ENCODE measurements at places on chromosomes 16 and 17. TPM values are rescaled to one million over a fixed set of nuclear protein-coding genes. Genes with fewer than 3 reads are reported as not detected.
A peak's percentile ranks its signal among the peaks of the same experiment; 100 is the strongest.

GRCh38 chr17:82155606-82156005 is 57.0 kb downstream of the CCDC57 start:
- no peak overlapping the region for H3K4me3 ChIP-seq
- no peak overlapping the region for H3K27ac ChIP-seq
- H3K27me3 ChIP-seq = no peaks in the 10 kb centered on the region

- no peaks in the 10 kb centered on the region for H3K27me3 ChIP-seq
- DNase-seq = no peak
- no peak overlapping the region for H3K4me3 ChIP-seq
- peaks cover 45% of the 10 kb centered on the region for H3K36me3 ChIP-seq
- H3K27ac ChIP-seq = peak overlapping the region; percentile 8
These were observed 4.9 kb downstream of the ALDOA start for GRCh38 chr16:30070490-30070889.

- peaks cover 6% of the 10 kb centered on the region for H3K36me3 ChIP-seq
- H3K4me1 ChIP-seq = peaks cover 69% of the 10 kb centered on the region
- no peak overlapping the region for H3K4me3 ChIP-seq
- no peaks in the 10 kb centered on the region for H3K27me3 ChIP-seq
These were observed 279.5 kb downstream of the SEC14L1 start for GRCh38 chr17:77420095-77420803.

Gene CRYM
- 1.8 TPM for polyA plus RNA-seq

DNA sequence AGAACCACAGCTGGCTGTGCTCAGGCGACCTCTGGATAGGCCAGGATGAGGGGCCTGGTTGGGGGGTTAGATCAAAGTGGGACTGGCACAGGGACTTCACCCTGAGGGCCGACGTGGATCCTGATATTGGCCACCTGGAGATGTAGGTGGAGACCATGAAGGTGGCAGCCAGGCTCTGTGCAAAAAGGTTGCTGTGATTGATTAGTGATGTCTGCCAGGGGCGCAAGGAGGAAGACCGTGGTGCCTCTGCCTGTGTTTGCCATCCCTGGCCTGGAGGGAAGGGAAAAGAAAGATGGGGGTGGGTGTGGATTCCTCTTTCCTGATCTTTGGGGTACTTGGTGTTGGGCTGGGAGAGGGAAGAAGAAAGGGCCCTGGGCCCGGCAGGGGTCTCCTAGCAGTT is 529 bp upstream of the SCN4A start:
- peaks cover 12% of the 10 kb centered on the region for H3K4me1 ChIP-seq
- no peaks in the 10 kb centered on the region for H3K27me3 ChIP-seq

Gene TNK1
- 0.64 TPM for polyA plus RNA-seq

Gene ZFPM1
- polyA plus RNA-seq = 1.2 TPM

DNA sequence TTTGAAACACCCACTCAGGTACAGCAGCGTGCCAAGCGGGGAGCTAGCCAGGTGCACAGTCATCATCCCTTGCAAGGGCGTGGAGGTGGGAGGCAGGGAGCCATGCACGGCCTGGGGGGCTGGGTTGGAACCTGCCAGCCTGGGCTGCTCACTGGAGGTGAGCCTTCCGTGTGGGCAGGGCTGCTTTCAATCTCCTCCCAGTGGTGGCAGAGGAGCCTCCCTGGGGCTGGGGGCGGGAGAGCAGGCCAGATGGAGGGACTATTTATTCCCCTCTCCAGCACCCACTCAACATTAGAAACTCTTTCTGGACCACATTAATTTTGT is 90.3 kb downstream of the KATNIP start:
- H3K27me3 ChIP-seq = no peaks in the 10 kb centered on the region
- no peak overlapping the region for H3K27ac ChIP-seq
- DNase-seq = no peak
- no peaks in the 10 kb centered on the region for H3K4me1 ChIP-seq

DNA sequence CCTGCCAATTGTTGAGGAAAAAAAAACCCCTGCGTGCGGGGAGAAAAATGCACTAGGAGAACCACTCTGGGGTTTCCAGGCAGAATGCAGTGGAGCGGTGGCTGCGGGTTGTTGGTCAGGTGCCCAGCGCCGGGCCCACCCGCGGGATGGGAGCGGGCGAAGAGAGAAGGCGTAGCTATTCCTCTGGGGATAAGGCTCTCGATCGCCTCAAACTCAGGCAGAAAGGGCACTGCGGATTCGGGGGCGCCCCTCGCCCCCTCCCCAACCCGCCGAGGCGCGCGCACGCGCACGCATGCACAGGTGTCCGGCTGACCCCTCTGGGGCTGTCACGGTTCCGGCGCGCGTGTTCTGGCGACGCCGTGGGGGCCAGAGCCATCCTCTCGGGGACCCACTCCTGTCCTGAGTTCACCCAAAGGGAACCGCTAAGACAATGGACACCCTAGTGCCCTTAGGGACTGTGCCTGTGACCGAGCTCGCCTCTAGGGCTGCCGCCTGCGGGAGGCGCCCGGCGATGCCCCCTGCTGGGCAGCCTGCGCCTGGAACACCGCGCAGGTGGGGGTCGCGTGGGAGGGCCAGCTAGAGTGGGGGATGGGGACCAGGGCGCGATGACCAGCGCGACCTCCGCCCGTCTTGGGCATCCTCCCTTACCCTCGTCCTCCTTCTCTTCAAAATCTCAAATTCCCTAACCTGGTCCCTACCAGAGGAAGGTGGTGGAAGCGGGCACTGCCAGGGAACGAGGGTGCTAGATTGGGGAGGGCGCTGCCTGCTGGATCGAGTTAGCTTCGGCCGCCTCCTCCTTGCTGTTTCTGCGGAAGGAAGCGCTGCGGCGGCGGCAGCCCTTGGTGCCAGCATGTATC is 14.4 kb upstream of the CBX8 start:
- no peaks in the 10 kb centered on the region for H3K36me3 ChIP-seq
- DNase-seq = peak; percentile 97
- peaks cover 15% of the 10 kb centered on the region for H3K4me1 ChIP-seq
- peaks cover 34% of the 10 kb centered on the region for H3K27me3 ChIP-seq

Gene GDPD3
- 1.5 TPM for polyA plus RNA-seq

Gene MYL4
- polyA plus RNA-seq = not detected

DNA sequence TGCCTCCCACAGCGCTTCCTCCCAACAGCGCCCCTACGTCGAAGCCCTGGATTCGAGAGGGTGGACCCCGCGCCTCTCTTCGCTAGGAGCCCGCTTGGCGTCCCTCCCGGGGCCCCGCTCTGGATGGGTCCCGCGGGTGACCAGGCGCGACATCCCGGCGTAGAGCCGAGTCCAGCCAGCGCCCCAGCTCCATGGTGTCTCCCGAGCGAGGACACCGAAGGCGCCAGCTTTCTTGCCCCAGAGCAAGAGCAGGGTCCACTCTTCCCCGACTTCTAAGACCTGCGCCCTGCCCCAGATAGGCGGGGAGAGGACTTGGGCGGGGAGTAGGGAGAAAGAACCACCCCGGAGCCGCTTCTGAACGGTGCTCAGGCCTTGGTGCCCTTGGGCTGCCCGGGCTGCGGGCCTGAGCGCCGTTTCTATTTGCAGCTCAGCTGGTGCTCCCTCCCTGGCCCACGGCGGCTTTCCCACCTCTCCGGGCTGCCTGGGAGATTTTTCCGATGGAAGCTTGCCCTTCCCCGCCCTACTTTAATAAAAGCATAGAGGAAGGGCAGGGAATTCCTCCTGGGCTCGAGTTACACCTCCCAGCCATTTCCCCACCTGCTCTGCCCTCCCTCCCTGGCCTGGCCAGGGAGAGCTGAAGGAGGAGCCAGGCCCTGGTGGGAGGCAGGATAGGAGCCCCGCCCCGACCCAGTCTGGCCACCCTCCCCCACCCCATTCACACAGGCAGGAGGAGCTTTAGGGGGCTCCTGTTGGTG is 1.8 kb downstream of the MMP15 start:
- peaks cover 13% of the 10 kb centered on the region for H3K27me3 ChIP-seq
- peaks cover 57% of the 10 kb centered on the region for H3K4me1 ChIP-seq

GRCh38 chr16:54934481-54935265 is 4.0 kb downstream of the IRX5 start:
- H3K27me3 ChIP-seq = no peaks in the 10 kb centered on the region
- H3K36me3 ChIP-seq = peaks cover 14% of the 10 kb centered on the region
- H3K27ac ChIP-seq = no peak overlapping the region
- peaks cover 7% of the 10 kb centered on the region for H3K4me1 ChIP-seq
- peak; percentile 48 for DNase-seq

Gene NPIPB4
- polyA plus RNA-seq = 9.2 TPM

DNA sequence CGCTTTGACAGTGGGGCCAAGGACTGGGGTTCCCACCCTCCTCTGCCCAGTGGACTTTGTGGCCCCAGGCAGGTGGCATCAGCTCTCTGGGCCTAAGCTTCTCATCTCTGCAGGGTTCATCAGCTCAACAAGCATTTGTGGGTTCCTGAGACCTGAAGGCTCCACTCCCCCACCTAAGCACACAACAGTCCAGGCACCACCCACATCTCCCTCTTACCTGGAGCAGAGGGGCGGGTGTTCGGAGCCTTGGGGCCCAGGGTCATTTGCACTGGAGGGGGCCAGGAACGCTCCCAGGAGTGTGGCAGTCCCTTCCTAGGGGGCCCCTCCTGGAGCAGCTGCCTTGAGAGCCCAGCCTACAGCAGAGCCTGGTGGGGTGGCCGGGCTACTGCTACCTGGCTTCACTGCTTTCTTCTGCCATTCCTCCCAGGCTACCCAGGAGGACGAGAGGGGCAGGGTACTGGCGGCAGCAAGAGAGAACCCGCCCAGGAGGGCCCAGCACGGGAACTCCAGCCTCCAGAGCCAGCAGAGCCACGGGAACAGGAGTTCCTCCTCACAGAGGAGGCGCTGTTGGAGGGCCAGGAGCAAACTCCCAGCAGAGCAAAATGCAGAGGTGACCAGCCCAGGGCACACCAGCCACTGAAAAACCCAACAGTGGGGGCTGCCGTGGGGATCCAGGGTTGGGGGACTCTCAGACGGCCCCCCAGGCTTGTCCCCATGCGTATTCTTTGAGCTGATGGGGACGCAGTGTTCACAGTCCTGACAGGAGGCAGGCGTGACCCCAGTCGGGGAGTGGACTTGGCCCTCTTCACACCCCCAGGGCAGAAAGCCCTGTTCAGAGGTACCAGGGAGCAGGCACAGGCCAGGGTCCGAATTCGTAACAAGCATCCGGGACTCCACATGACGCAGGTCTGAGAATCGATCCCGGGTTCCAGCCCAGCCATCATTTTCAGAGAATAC is 35.1 kb upstream of the SLC38A10 start:
- DNase-seq = no peak
- no peaks in the 10 kb centered on the region for H3K36me3 ChIP-seq
- H3K4me1 ChIP-seq = peaks cover 80% of the 10 kb centered on the region
- peak overlapping the region; percentile 97 for H3K27ac ChIP-seq
- no peaks in the 10 kb centered on the region for H3K27me3 ChIP-seq

GRCh38 chr17:7841396-7841914 is 7.4 kb downstream of the KDM6B start:
- H3K27ac ChIP-seq = peak overlapping the region; percentile 100
- peaks cover 36% of the 10 kb centered on the region for H3K4me1 ChIP-seq
- H3K36me3 ChIP-seq = peaks cover 8% of the 10 kb centered on the region

Gene UNC45B
- not detected for polyA plus RNA-seq

DNA sequence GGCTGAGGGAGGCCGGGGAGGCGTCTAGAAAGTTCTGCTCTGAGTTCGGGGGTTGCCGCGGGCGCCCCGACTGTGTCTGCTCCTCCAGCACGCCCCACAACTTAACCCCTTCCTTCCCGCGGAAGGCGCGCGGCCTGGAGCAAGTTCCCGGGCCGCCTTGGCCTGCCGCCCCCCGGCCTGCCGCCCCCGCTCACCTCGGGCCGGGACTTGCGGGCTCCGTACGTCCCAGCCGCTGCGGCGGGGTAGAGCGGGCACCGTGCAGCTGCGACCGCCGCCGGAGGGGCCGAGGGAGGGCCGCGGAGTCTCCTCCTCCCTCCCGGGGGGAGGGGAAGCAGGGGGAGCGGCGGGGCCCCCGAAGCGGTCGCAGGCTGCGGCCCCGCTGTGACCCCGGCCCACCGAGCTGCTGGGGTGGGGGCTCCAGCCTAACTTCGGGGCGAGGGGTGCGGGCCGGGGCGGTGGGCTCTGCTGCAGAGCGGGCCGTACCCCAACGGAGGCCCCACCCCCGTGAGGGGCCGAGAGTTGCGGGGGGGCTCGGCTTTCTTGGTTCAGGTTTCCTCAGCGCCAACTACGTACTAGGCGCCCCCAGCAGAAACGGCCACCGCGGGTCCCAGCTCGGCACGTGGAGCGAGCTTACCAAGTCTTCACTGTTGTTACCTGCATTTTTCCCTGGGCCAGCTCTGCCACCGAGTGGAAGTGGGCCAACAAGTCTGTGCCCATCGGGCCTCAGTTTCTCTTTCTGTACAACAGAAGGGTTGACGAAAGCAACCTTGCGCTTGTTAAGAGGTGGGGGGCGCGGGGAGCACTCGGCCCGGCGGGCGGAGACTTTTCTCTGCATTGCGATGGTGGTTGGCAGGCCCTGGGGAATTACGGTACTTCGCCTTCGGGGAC is at the start of gene CCDC102A:
TSS of gene CCDC102A (minus strand) at position 266 of the 888 bp plus-strand sequence. CDS start 7,394 bp downstream, outside the sequence.
- H3K36me3 ChIP-seq = no peaks in the 10 kb centered on the region
- H3K4me1 ChIP-seq = peaks cover 41% of the 10 kb centered on the region
- H3K4me3 ChIP-seq = peak within 1 kb of the TSS; percentile 70
- H3K27ac ChIP-seq = peak within 1 kb of the TSS; percentile 70
- DNase-seq = peak; percentile 86

DNA sequence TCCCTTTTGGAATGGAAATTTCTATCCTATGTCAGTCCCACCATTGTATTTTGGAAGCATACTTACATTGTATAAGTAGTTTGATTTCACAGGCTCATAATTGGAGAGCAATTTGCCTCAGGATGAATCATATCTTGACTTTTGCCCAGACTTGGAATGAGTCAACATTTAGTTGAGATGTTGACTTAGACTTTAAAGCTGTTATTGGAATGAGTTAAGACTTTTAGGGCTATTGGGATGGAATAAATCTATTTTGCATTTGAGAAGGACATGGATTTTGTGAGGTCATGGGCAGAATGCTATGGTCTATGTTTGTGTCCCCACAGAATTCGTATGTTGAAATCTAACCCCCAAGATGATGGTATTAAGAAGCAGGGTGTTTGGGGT is 12.2 kb upstream of the ZNF594 start:
- no peaks in the 10 kb centered on the region for H3K27me3 ChIP-seq
- no peak overlapping the region for H3K4me3 ChIP-seq
- no peak overlapping the region for H3K27ac ChIP-seq

DNA sequence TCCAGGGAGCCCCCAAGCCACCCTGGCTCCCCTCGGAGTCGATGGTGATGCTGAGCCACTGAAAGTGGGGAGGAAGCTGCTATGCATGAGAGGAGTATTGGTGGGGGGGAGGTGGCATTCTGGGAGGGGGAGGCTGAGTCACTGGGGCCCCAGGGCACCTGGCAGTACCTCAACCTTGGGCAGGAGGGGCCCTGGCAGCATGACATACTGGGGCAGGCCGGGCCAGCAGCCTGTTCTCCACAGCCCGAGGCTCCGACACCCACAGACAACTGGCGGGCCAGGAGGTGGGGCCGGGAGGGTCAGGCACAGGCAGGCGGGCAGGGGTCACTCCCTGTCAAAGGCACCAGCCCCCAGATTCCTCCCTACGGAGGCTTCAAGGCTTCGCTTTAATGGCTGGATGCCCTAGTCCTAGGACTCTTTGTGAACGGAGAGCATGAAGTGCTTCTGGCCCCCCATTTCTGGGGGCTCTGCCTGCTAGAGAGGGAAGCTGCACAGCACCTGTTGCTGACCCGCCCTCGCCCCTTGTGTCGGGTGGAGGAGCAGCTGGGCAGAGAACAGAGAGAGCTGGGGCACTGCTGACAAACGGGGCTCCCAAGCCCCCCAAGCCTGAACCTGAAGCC is 928 bp downstream of the CASKIN2 start:
- peaks cover 4% of the 10 kb centered on the region for H3K36me3 ChIP-seq
- peak overlapping the region; percentile 98 for H3K4me3 ChIP-seq
- peak; percentile 64 for DNase-seq
- no peaks in the 10 kb centered on the region for H3K27me3 ChIP-seq

- peak overlapping the region; percentile 93 for H3K4me3 ChIP-seq
- peaks cover 24% of the 10 kb centered on the region for H3K4me1 ChIP-seq
- H3K36me3 ChIP-seq = peaks cover 10% of the 10 kb centered on the region
- no peak for DNase-seq
- no peaks in the 10 kb centered on the region for H3K27me3 ChIP-seq
These were observed 412 bp downstream of the FKBP10 start for GRCh38 chr17:41813152-41813680.
